ENCODE measurements at places on chromosomes 11 and 22.

GRCh38 chr22:19937616-19938473, 3.7 kb upstream of the COMT start:
- DNase-seq: no peak

DNA sequence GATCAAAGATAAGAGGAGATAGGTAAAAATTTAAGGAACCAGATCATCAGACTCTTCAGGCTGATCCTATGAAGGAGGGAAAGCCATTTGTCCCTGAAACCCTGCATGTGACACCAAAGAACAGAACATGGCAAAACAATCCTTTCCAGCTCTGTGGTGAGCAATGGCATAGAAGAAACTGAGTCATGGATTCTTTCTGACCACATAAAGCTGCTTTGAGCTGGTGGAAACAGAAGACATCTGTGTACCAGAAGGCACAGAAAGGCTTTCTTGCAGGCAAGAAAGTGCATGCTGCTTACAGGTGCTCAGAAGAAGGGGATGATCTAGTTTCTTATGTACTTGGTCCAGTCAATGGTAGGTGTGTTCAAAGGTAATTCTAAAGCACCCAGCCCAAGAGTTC, 45.0 kb upstream of the APOA1 start:
- no peak for DNase-seq

GRCh38 chr11:131463649-131464425, 93.4 kb downstream of the NTM start:
- no peak for DNase-seq

GRCh38 chr11:88435415-88435814, 97.9 kb upstream of the CTSC start:
- no peak for DNase-seq

DNA sequence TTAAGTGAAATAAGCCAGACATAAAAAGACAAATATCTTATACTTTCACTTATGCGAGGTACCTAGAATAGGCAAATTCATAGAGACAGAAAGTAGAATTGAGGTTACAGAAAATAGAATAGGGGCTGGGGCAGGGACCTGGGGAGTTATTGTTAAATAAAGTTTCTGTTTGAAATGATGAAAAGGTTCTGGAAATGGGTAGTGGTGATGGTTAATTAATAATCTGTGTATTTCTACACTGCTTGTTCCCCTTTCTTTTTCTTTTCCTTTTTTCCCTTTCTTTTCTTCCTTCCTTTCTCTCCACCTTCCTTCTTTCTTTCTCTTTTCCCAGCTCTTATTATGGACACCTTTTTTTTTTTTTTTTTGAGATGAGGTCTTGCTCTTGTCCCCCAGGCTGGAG, 2.8 kb downstream of the NAALADL1 start:
- DNase-seq: no peak

- DNase-seq: no peak
These were observed 5.7 kb upstream of the SUN2 start for GRCh38 chr22:38761202-38762162.

DNA sequence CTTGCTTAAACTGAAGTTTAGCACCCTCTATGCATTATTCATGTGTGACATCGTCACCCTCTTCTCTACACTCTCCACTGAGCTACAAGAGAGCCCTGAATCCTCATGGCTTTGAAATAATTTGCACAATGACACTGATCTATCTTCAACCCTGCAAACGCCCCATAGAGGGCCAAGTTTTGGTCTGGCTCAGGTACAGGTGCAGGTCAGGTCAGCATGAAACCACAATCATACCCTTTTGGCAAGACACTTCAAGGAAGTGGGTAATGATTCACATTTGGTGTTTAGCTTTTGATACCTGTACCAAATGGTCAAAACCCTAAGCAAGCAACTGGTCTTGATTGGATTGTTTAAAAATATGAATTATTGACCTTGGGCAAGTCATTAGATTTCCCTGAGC, 122.2 kb upstream of the CADM1 start:
- no peak for DNase-seq

DNA sequence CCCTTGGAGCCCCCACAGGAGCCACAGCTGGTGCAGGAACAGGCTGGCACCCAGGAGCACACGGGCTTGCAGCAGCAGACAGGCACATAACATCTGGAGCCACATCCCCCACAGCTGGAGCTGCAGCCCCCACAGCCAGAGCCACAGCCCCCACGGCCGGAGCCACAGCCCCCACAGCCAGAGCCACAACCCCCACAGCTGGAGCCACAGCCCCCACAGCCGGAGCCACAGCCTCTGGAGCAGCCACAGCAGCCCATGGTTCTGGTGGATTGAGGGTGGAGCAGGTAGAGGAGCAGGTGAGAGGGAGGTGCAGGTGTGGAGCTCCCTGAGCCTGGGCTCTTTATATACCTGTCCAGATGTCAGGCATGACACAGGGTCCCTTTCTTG, at the start of gene KRTAP5-2:
Gene KRTAP5-2, minus strand, starts transcription at position 301 of the 387 bp plus-strand sequence. Its CDS starts 44 bp downstream, at position 257.
- no peak for DNase-seq

- DNase-seq: no peak
These were observed 32.2 kb upstream of the DMC1 start for GRCh38 chr22:38602166-38602565.

DNA sequence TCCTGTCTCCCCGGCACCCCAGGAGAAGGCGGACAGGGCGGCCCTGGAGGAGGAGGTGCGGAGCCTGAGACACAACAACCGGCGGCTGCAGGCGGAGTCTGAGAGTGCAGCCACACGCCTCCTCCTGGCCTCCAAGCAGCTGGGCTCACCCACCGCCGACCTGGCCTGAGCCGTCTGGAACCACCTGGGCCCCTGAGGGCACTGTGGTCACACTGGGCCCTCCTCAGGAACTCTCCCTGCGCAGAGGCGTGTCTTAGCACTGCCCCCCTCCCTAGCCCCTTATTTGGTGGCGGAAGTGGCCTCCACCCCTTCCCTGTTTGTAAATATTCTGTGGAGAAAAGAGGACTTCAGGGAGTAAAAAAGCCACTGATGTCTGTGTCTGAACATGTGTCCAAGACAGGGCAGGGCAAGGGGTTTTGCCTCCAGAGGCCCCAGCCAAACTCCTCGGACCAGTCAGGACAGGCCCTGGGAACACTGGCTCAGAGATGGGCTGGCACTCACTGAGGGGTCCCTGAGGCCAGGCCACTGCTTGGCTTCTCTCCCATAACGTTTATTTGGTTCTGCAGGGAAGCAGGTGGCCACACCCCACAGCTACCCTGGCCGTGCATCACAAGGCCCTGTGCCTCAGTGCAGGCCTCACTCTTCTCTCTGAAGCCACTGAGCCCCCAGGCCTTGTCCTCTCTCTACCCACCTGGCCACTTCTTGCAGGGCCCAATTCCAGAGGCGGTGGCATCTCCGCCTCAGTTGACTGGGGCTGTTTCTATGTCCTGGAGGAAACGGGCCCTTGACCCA, 12.0 kb downstream of the RELA start:
- DNase-seq: no peak

DNA sequence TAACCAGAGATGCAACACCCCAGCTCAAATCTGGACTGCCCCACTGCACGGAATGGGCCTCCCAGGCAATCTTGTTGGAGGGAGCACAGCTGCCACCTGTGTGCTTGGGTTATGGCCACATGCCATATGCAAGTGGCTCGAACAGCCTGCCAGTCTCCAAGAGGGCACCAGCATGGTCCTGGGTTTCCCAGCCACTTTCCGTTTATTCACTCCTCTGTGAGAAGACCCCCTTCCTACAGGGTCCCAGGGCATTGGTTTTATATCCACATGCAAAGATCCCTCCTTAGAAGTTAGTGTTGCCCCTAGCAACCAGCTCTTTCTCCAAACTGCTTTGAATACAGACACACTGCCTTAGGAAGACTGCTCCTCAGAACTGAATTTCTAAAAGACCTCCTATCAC, 487.8 kb downstream of the BUD13 start:
- DNase-seq: no peak

- DNase-seq: no peak
These were observed 21.8 kb downstream of the RNF169 start for GRCh38 chr11:74770456-74770855.

- DNase-seq: no peak
These were observed 324.2 kb downstream of the DCDC1 start for GRCh38 chr11:31045335-31045734.

GRCh38 chr11:109303342-109303741, 118.6 kb upstream of the C11orf87 start:
- DNase-seq: no peak

DNA sequence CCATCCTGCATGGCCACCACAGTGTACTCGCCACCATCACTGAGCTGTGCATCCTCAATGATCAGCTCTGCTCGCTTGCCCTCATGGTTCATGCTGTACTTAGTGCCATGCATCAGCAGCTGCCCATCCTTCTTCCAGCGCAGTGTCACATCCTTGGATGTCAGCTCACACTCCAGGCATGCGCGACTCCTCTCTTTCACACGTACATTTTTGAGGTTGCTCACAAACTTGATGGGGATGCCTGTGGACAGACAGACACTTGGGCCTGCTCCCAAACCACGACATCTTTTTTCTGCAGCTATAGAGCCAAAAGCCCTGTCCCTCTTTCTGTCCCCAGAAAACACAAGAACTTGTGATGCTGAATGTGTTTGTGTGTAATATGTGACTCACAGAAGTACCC, 10.5 kb downstream of the IGSF22 start:
- DNase-seq: no peak

DNA sequence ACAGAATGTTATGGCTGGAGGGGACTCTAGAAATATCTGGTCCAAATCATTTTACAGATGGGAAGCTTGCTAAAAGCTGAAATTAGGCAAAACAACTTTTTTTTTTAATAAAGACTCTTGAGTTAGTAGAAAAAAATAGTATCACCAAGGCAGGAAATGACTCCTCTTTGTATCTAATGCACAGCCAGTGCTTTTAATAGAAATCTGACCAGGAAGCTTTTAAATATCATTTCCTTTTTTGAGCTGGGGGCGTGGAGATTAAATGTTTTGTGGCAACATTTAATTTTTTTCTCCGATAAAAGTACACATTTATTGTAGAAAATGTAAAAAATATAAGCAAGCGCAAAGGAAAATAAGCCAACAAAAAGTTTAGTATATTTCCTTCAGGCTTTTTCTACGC, 22.5 kb downstream of the TRAF6 start:
- no peak for DNase-seq

Measured in CD4-positive, alpha-beta T cell treated with Interferon gamma for 1 hour (primary cell).